T follicular helper cell (primary cell): ENCODE measurements at places on chromosomes 2 and 18.

DNA sequence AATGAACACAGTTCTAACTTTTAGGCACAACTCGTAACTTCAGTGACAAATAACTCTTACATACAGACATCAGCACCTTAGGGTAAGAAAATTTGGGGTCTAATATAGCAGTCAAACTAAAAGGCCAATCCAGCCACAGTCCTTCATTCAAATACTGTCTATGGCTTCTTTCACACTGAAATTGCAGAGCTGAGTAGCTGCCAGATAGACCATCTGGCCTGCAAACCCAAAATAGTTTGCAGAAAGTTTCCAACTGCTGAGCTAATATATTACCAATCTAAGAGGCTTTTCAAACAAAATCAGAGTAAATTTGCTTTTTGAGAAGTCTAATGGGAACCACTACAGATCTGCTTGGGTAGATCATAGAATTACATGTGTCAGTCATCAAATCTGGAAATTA lies 183.4 kb downstream of the GALR1 start:
- no peak for DNase-seq

- DNase-seq: no peak
Measured at GRCh38 chr2:73176205-73176880, 26.0 kb upstream of the NOTO start.

DNA sequence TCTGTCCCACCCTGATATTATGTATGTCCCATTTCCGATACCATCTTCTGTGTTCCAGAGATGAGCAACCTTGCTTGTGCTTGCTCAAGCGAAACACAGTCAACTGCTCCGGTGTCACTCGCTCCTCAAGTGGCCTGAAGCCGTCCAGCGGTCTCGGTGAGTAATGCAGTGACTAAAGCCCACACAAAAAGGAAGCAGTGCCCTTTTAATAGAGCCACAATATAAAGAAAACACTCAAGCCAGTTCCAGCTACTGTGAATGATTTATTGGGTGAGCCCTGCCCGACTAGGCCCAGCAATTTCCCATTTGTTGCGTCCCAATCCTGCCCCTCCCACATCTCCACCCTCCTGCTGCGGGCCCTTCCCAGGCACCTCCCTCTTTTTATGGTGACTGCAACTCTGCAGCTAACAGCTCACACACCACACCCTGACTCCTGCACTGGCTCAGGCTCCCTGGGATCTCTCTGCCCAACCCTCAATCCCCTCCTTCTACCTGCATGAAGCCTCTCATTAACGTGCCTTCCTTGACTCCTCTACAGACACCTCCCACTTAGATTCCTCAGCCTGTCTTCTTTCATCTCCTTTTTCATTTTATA lies 44.2 kb upstream of the DSC1 start:
- DNase-seq: no peak

DNA sequence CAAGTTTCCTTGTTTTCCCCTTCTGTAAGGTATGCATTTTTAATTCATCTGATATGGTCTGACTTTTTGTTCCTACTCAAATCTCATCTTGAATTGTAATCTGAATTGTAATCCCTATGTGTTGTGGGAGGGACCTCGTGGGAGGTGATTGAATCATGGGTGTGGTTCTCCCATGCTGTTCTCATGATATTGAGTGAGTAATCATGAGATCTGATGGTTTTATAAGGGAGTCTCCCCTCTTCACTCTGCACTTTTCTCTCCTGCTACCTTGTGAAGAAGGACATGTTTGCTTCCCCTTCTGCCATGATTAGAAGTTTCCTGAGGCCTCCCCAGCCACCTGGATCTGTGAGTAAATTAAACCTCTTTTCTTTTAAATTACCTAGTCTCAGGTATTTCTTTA lies 476.1 kb downstream of the LPIN1 start:
- DNase-seq: no peak

DNA sequence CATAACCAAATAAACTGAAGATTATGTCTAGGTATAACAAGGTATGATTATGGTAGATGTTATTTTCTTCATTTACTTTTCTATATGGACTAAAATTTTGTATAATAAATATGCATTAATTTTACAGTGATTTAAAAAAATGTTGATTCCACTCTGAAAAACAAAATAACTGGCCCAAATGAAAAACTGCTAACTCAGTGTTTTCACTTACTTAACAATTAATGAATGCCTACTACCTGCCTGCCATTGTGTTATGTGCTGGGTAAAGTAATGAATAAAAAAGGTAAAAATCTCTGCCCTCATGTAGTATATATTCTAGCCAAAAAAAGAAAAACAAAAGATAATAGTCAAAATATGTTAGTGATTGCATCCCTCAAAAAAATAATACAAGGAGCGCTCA lies 29.6 kb upstream of the C2orf15 start:
- DNase-seq: no peak

DNA sequence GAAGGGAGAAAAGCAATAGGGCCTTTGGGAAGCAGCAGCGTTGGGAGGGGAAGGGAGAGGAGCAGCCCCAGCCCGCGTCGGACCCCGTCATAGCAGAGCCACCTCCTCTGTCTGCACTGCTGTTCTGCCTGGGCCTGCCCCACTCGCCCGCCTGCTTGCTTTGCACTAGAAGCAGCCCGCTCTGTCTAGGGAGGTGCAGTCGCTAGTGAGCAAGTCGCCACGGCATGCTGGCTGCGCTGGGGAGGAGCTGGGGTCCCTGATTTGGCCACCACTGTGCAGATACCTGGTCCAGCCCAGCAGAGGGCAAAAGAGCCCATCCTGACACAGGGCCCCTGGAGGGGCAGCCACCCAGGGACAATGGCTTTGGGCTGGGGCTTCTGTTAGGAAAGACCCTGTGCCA lies 8.0 kb upstream of the TMEM214 start:
- DNase-seq: no peak

DNA sequence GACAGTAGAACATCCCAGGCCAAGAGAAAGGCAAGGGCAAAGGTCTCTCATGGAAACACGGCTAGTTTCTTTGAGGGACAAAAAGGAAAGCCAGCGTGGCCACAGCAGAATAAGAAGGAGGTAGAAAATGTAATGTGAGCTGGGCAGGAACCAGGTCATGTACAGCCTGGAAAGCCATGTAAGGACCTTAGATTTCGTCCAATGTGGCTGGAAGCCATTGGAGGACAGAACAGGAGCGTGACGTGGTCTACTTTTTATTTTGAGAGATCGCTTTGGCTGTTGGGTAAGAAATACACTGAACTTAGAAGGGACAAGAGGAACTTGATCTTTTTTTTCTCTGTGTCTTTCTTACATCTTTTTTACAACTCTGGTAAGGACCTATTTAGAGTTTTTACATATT lies 57.8 kb upstream of the ANKRD44 start:
- DNase-seq: no peak

GRCh38 chr2:38875227-38875575 lies 533 bp downstream of the DHX57 start:
- DNase-seq: no peak

DNA sequence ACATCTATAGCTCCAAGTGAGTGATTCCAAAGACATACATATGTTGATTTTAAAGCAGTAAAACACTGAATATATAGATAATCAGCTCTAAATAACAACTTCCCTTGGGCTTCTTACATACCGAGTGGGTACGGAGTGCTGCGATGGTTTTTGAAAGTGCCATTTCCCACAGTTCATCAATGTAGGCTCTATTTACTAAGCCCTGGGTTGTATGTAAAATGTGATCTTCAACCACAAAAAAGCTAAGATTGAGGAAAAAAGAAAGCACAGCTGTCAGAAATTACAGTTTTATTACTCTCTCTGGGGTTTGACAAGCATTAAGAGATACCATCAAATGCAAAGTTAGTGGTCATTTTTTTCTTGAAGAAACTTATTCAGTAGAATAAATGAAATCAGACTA lies 312.8 kb downstream of the EXOC6B start:
- no peak for DNase-seq

DNA sequence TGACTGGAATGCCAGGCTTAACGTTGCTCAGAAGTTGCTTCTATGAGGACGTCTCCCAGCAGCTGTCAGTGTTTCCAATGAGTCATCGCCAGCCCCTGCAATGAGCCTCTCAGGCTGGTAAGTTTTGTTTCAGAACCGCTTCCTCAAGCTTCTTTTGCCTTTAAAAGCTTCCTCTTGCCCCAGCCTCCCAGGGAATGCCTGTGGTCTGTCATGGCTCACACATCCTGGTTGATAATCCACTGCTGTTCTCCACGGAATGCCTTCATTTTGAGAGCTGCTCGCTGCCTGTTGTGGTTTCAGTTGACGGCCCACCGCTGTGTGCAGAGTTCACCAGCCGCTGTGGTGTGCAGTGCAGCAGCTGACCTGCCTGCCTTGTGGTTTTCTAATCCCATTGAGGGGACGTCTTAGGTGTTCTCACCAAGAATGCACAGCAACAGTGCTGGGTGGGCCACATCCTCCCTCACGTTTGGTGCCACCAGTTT lies 96.4 kb downstream of the RTP5 start:
- DNase-seq: peak; percentile 18

- DNase-seq: no peak
Measured at GRCh38 chr2:119224391-119225104, 914 bp downstream of the STEAP3 start.

DNA sequence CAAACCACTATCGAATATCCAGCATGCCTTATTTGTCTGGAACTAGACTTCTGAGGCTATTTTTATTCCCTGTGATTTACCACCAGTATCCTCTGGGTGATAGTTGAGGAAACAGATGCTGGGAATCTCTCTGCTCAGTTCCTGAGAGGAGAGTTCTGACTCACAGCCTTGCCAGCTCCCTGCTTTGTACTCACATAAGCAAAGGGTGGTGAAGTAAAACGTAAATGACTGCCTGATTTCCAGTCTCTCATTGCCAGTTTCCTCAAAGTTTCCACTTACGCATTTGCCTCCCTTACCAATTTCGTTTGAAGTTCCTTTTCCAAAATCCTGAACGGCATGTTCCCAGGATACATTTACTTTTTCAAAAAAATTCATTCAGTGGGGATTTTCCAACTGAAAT lies 69.2 kb upstream of the HNRNPA3 start:
- DNase-seq: no peak

DNA sequence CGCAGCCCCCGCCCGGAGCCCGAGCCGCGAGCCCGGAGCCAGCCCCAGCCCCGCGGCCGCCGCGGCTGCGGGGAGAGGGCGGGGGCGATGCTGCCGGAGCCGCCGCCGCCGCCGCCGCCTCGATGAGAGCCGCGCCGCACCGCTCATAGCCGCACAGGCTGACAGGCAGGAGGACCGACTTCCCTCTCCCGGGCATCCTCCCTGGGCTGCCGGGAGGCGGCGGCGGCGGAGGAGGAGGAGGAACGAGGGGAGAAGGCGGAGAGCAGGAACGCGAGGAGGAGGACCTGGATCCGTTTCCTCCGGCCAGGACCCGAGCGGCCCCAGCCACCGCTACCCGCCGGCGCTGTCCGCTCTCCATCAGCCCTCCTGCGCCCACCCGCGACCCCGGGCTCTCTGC lies 370 bp downstream of the KLHL29 start:
- no peak for DNase-seq
